Activated naive CD4-positive, alpha-beta T cell treated with anti-CD3 and anti-CD28 coated beads for 36 hours (primary cell): ENCODE measurements at places on chromosomes 4 and X. TPM values are rescaled to one million over a fixed set of nuclear protein-coding genes. Genes with fewer than 3 reads are reported as not detected.

GRCh38 chr4:88803600-88804096 lies 106.0 kb upstream of the NAP1L5 start:
- peak; percentile 60 for DNase-seq
- no peaks in the 10 kb centered on the region for H3K36me3 ChIP-seq
- no peak overlapping the region for H3K27ac ChIP-seq
- H3K4me3 ChIP-seq, result no peak overlapping the region
- H3K27me3 ChIP-seq, result no peaks in the 10 kb centered on the region

GRCh38 chrX:118726887-118727685 lies at the start of gene IL13RA1:
Gene IL13RA1, plus strand, starts transcription at chrX:118727606. Its CDS starts 33 bp downstream, at chrX:118727639.
- no peak within 1 kb of the TSS for H3K27ac ChIP-seq
- peak; percentile 38 for DNase-seq
- H3K4me1 ChIP-seq, result peaks cover 5% of the 10 kb centered on the region

GRCh38 chrX:17744896-17745523 lies 7.7 kb downstream of the SCML1 start:
- no peaks in the 10 kb centered on the region for H3K36me3 ChIP-seq
- H3K27ac ChIP-seq, result no peak overlapping the region
- no peak for DNase-seq
- H3K4me1 ChIP-seq, result peaks cover 35% of the 10 kb centered on the region
- no peaks in the 10 kb centered on the region for H3K27me3 ChIP-seq

DNA sequence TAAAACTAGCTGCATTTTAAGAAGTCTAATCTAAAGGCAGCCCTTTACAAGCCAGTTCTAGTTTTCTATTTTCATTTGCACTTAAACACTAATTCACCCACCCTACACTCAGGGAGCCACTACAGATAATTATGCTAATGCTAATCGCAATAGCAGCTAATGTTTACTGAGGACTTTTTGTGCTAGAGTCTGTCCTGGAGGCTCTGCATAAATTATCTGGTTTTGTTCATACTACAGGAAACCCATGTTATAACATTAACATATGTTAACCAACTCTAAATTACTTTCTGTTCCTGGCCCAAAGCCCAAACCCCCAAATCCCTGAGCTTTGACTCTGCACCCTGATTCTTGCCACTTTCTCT lies 480 bp upstream of the RADX start:
- H3K36me3 ChIP-seq, result no peaks in the 10 kb centered on the region
- no peaks in the 10 kb centered on the region for H3K27me3 ChIP-seq
- peaks cover 14% of the 10 kb centered on the region for H3K4me1 ChIP-seq
- H3K27ac ChIP-seq, result peak overlapping the region; percentile 85
- no peak for DNase-seq

DNA sequence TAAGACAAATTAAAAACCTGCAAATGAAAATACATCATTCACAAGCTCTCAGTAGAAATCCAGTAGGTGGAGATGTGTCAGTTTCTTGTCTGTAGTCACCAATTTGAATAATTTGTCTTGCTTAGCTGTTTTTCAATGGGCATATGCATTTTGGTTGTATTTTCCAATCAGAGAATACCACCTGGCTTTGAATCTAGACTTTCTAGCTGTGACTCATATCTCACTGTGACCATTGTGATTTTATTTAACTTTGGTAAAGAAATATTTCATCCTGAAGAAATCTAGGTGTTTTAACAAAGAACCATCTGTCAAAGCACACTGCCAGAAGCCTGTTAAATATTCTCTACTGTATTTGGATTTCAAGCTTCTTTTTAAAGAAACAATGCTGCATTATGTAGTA lies 1650.6 kb upstream of the IGFBP7 start:
- no peaks in the 10 kb centered on the region for H3K27me3 ChIP-seq

GLRA3 gene
- not detected for total RNA-seq

- no peak overlapping the region for H3K27ac ChIP-seq
- no peak overlapping the region for H3K4me3 ChIP-seq
Measured at GRCh38 chr4:153611679-153612078, 72.4 kb upstream of the TLR2 start.

- H3K4me1 ChIP-seq, result no peaks in the 10 kb centered on the region
- H3K27ac ChIP-seq, result no peak overlapping the region
- H3K27me3 ChIP-seq, result no peaks in the 10 kb centered on the region
- no peak overlapping the region for H3K4me3 ChIP-seq
- no peak for DNase-seq
- peaks cover 18% of the 10 kb centered on the region for H3K36me3 ChIP-seq
Measured at GRCh38 chr4:123093236-123093635, 170.8 kb upstream of the NUDT6 start.

DNA sequence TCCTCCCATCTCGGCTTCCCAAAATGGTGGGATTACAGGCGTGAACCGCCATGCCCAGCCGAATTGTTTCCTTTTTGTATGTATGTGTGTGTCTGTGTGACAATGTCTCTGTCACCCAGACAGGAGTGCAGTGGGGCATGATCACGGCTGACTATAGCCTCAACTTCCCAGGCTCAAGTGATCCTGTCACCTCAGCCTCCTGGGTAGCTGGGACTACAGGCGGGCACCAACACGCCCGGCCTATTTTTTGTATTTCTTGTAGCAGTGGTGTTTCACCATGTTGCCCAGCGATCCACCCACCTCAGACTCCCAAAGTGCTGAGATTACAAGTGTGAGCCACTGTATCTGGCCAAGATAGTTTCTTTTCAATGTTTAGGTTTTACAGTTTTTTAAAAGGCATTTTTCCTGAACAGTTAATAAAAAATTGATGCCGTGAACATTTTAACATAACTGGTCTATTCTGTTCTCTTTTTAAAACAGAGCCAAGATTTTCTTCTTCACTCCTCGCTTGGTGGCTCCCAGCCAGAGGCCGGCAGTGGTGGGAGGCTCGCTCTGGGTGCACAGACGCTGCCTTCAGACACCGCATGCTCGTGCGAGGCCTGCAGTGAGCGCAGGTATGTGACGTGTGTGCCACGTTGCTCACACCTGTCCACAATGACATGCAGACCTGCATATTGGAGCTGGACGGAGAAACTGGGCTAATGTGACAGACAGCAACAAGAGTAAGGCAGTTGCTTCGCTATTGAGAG lies 88.5 kb downstream of the FAM193A start:
- no peak overlapping the region for H3K4me3 ChIP-seq
- H3K27me3 ChIP-seq, result no peaks in the 10 kb centered on the region
- H3K27ac ChIP-seq, result no peak overlapping the region
- DNase-seq, result no peak
- peaks cover 8% of the 10 kb centered on the region for H3K36me3 ChIP-seq

GRCh38 chr4:124206779-124207605 lies 505.5 kb downstream of the ANKRD50 start:
- no peaks in the 10 kb centered on the region for H3K27me3 ChIP-seq
- H3K36me3 ChIP-seq, result no peaks in the 10 kb centered on the region
- H3K4me1 ChIP-seq, result no peaks in the 10 kb centered on the region
- no peak overlapping the region for H3K4me3 ChIP-seq
- DNase-seq, result no peak
- H3K27ac ChIP-seq, result no peak overlapping the region

NOCT gene
- 9.3 TPM for total RNA-seq

ZNF330 gene
- 67.2 TPM for total RNA-seq

- no peaks in the 10 kb centered on the region for H3K27me3 ChIP-seq
- no peak overlapping the region for H3K27ac ChIP-seq
- H3K4me3 ChIP-seq, result no peak overlapping the region
- no peaks in the 10 kb centered on the region for H3K36me3 ChIP-seq
Measured at GRCh38 chrX:33923262-33923661, 208.9 kb downstream of the FAM47A start.

DNA sequence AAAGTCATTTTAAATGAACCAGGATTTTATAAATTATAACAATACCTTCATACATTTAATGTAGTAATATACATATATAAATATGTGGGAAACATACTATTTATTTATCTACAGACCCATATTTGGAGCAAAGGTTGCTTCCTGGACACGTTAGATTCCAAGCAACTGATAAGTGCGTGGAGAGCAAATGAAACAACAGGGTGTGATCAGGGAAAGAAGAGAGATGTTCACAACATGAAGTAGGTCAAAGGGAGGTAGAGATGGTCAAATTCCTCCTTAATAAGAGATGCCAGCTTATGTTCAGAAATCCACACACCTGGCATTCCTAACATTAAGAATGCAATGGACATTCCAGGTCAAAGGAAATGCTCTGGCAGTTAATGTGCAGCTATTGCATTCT lies 53.1 kb upstream of the HPGD start:
- no peaks in the 10 kb centered on the region for H3K36me3 ChIP-seq
- no peak for DNase-seq
- no peak overlapping the region for H3K27ac ChIP-seq
- no peaks in the 10 kb centered on the region for H3K4me1 ChIP-seq
- H3K4me3 ChIP-seq, result no peak overlapping the region
- H3K27me3 ChIP-seq, result no peaks in the 10 kb centered on the region

CXorf49B gene
- total RNA-seq, result not detected

GRCh38 chr4:66640233-66640990 lies 904.9 kb downstream of the CENPC start:
- H3K4me1 ChIP-seq, result no peaks in the 10 kb centered on the region

FGFR3 gene
- 0.52 TPM for total RNA-seq

HSFX2 gene
- not detected for total RNA-seq

RNF150 gene
- not detected for total RNA-seq

- H3K36me3 ChIP-seq, result no peaks in the 10 kb centered on the region
- H3K4me1 ChIP-seq, result peaks cover 10% of the 10 kb centered on the region
- no peak overlapping the region for H3K27ac ChIP-seq
- DNase-seq, result no peak
- H3K27me3 ChIP-seq, result no peaks in the 10 kb centered on the region
Measured at GRCh38 chrX:106987488-106987887, 12.5 kb downstream of the MORC4 start.

ADH7 gene
- not detected for total RNA-seq

IRS4 gene
- not detected for total RNA-seq

ZNF674 gene
- 0.94 TPM for total RNA-seq

DNA sequence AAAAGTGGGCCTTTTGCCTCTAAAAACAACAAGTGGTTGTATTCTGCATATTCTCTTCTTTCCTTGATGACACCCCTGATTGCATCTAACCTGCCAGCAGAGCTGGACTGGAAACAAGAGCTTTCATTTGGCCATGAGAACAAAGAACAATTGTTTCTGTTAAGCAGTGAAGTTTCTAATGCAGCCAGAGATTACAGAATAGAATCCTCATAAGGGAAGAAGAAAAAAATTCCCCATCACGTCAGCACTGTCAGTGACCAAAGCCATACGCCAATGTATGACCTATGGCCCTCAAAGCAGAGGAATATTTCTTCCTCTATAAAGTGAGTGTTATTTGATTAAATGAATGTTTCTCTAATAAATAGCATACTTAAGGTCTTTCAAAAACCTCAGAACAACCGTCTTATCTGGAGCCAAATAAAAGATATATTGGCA lies 529.1 kb upstream of the INTU start:
- no peaks in the 10 kb centered on the region for H3K4me1 ChIP-seq
- H3K27me3 ChIP-seq, result no peaks in the 10 kb centered on the region
- no peaks in the 10 kb centered on the region for H3K36me3 ChIP-seq

DNA sequence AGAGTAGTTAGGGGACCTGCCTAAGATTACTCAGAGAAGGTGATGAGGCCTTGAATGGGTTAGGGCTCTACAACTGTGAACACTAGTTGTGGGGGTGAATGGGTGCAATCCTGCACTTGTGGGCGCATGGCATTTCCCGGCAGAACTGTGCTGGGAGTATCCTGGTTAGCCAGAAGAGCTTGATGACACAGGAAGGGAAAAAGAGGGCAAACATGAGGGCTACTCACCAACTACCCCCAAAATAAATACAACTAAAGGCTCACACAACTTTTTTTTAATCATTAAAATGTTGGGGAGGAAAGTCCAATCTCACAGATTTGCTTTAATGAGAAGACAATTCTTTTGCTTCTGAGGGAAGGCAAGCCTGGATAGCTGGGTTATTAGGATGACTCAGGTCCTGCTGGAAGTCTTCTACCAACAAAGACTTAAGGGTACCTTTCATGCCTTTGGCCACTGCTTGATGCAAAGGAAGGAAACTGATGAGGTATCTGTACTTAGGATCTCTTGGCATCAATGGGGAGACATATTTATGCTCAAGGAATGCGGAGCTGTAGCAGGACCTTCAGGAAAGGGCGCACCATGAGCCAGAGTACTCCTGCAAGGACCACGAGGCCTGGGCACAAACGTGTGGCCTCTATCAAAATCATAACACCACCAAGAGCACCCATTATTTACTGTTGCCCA lies 2.6 kb downstream of the PHKA2 start:
- H3K27ac ChIP-seq, result no peak overlapping the region
- peaks cover 11% of the 10 kb centered on the region for H3K4me1 ChIP-seq
- DNase-seq, result no peak
- no peaks in the 10 kb centered on the region for H3K36me3 ChIP-seq

DNA sequence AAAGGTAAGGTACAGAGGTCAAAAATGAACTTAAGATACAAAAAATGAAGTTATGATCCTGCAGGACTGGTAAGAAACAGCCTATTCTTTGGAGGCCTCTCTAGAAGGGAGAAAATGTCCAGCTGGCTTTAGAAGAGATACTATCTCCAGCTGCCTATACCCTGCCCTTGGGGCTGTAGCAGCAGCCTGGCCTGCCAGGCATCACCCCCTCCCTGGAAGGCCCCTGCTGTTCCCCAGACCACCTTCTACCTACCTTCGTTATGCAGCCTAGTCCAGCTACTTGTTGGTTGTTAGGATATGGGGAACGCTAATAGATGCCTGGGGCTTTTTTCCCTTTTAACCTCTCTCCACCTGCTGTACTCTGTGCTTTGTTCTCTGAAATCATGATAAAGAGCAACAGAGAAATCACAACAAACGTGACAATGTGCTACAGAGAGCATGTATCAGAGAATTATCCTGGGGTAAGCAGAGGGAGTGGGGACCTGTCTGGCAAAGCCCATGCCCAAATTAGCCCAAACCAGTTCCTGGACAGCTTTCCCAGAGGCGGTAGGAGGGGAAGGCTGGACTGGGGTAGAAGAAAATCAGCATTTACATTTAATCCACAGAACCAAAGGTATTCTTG lies 34.5 kb downstream of the FRMD7 start:
- H3K4me3 ChIP-seq, result no peak overlapping the region
- H3K4me1 ChIP-seq, result no peaks in the 10 kb centered on the region
- H3K27ac ChIP-seq, result no peak overlapping the region
- H3K27me3 ChIP-seq, result no peaks in the 10 kb centered on the region
- DNase-seq, result no peak

DNA sequence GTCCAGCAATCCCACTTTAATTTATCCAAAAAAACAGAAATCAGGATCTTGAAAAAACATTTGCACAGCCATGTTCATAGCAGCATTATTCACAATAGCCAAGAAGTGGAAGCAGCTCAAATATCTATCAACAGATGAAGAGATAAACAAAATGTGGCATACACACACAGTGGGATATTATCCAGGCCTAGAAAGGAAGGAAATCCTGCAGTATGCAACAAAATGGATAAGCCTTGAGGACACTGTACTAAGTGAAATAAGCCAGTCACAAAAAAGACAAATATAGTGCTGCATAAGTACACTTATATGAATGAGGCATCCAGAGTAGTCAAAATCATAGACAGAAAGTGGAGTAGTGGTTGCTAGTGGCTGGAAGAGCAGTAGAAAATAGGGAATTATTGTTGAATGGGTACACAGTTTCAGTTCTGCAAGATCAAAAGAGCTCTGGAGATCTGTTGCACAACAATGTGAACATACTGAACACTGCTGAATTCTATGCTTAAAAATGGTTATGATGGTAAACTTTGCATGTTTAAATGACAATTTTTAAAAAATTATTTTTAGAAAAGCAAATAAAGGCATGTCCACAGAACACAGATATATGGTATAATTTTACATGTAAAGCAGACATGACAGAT lies 25.6 kb downstream of the CHM start:
- peaks cover 11% of the 10 kb centered on the region for H3K36me3 ChIP-seq
- DNase-seq, result no peak
- no peak overlapping the region for H3K4me3 ChIP-seq
- no peak overlapping the region for H3K27ac ChIP-seq
- H3K4me1 ChIP-seq, result peaks cover 2% of the 10 kb centered on the region
- no peaks in the 10 kb centered on the region for H3K27me3 ChIP-seq
